Left renal pelvis (tissue), 4 donors: ENCODE measurements at places on chromosomes 11 and 22. TPM values are rescaled to one million over a fixed set of nuclear protein-coding genes. Genes with fewer than 3 reads are reported as not detected.

Gene BCO2
- 7.6 TPM for polyA plus RNA-seq

Gene PANX2
- polyA plus RNA-seq, result 1.8 TPM

DNA sequence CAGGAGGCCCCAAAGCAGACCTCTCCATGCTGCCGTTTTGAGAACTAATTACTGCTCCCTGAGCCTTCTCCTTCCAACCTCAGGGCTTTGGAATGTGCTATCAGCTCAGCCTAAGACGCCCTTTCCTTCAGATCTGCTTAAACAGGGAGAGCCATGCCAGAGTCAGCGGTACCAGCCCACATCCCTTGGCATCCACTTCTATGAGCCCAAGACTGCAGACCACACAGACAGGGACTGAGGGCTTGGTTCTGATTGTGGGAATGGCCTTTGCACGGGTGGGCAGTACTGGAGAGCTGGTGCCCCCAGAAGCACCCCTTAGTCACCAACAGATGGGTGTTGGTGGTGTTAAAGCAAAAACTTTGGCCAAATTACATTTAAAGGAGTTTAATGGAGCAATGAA lies 146.5 kb downstream of the TTC17 start:
- no peak for DNase-seq

GRCh38 chr11:96337541-96338431 lies 5.2 kb downstream of the MAML2 start:
- no peak for DNase-seq

GRCh38 chr22:35539487-35539886 lies 1.1 kb upstream of the RASD2 start:
- no peak for DNase-seq

DNA sequence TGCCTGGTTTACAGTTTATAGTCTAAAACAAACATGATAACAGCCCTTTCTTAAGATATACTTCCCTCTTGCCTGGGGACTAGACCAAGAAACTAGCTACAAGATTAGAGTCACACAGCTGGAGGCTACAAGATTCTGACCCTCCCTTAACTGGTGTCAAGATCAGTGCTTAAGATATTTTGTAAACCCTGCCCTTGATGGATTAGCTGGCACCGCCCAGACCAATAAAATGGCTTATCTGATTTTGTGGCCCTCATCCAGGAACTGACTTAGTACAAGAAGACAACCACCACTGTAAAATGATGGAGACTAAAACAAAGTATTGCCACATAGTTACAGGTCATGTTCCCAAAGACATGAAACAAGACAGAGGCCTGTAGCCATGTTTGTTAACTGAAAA lies 53.4 kb downstream of the FAM181B start:
- no peak for DNase-seq

GRCh38 chr11:60831501-60832079 lies 10.3 kb upstream of the CCDC86 start:
- no peak for DNase-seq
